Activated CD8-positive, alpha-beta memory T cell treated with anti-CD3 and anti-CD28 coated beads for 4 hours (primary cell): ENCODE measurements at places on chromosomes 11 and 22.
A peak's percentile ranks its signal among the peaks of the same experiment; 100 is the strongest.

- no peak for DNase-seq
Observed at GRCh38 chr11:74033046-74033445, 24.2 kb upstream of the UCP3 start.

DNA sequence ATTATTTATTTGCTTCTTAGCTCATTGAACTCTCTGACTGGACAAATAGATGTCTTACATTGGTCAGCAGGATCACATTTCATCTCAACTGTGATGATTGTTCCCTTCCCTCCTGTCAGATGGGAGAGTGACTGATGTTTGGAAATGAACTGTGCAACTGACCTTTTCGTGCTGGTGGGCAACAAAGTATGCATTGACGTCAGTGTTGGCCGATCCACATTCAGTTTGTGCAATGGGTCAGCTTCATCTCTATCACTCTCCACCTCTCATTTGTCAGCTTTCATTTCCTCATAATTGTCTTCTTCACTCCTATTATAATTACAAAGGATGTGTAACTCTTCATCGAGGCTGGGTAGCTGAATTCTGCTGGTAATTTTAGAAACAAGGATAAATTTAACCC is 71.3 kb downstream of the PPP2R1B start:
- DNase-seq = no peak

DNA sequence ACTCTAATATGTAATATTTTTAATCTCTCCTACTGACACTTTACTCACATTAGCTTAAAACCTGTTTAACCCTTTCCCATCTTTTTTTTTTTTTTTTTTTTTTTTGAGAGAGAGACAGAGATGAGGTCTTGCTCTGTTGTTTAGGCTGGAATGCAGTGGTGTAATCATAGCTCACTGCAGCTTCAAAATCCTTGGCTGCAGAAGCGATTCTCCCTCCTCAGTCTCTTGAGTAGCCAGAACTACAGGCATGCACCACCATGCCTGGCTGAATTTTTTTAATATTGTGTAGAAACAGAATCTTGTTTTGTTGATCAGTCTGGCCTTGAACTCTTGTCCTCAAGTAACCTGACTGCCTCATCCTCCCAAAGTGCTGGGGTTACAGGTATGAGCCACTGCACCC is 37.3 kb downstream of the PAMR1 start:
- no peak for DNase-seq

- DNase-seq = no peak
Observed at GRCh38 chr22:27557286-27558008, 244.1 kb downstream of the MN1 start.

DNA sequence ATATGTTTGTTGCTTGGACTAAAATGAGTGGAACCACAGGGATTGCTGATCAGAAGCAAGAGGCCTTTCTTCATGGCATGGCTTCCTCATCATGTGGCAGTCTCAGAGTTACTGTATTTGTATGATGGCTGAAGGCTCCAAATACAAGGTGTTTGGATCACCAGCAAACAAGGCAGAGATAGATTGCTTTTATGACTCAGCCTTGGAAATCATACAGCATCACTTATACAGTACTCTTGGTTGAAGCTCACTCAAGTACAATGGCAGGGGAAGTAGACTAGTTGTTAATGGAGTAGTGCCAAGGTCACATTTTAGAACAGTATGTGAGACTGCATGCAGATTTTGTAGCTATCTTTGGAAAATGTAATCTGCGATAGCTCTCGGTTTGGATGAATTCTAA is 16.6 kb downstream of the CAPRIN1 start:
- no peak for DNase-seq

DNA sequence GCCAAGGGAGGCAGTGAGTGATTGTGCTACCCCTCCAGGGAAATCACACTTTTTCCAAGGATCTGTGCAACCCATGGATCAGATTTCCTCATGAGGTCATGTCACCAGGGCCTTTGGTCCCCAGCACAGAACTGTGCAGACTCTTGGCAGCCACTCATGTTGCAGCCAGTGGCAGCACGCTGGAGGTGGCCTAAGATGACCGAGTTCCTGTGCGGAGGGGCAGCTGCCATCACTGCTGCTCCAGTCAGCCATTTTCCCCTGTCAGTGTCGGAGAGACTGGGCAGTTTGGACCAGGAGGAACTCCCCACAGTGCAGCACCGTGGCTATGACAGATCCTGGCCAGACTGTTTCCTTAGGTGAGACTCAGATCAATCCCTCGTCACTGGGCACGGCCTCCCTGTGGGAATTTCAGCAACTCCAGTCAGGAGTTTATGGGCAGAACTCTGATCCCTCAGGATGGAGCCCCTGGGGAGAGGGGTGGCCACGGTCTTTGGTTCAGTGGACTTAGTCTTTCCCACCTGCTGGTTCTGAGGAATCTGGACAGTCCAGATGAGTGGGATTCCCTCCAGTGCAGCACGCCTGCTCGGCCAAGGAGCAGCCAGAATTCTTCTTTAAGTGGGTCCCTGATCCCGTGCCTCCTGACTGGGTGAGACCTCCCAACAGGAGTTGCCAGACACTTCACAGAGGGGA is 194.6 kb upstream of the CARD18 start:
- DNase-seq = no peak

- DNase-seq = no peak
Observed at GRCh38 chr11:71212871-71213559, 39.4 kb downstream of the SHANK2 start.

GRCh38 chr11:72639502-72640375 is 34.5 kb downstream of the PDE2A start:
- no peak for DNase-seq

GRCh38 chr11:117770061-117770460 is 27.0 kb downstream of the DSCAML1 start:
- DNase-seq = no peak

DNA sequence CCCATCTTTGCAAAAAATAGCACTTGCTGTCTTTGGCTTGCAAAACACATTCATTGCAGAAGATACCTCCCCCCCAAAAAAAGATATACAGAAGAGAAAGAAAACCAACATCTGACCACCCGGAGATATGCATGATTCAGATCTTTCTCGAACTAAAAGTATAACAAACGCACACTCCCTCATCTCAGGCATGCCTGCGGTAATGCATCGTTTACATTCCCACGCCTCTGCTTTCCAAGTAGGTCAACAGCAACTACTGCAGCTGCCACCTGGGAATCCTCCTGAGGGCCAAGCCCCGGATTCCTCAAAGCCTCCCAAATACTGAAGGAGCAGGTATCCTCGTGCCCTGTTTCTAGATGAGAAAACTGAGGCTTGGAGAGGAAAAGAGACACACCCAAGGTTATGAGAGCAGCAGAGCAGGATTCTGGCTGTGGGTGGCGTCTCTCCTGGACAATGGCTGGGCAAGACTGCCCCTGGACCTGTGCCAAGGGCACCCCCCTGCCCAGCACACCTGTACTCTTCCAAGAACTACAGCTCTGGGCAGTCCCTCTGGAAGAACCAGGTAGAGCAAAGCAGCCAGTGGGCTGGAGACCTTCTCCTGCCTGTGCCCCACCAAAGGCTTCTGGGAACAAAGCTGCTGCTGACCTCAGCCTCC is 38.1 kb downstream of the NUP50 start:
- no peak for DNase-seq

GRCh38 chr11:19723572-19724342 is 11.1 kb downstream of the NAV2 start:
- no peak for DNase-seq

GRCh38 chr11:38206663-38207062 is 1608.6 kb upstream of the RAG2 start:
- no peak for DNase-seq

- no peak for DNase-seq
Observed at GRCh38 chr22:32753591-32753990, 47.9 kb upstream of the TIMP3 start.

DNA sequence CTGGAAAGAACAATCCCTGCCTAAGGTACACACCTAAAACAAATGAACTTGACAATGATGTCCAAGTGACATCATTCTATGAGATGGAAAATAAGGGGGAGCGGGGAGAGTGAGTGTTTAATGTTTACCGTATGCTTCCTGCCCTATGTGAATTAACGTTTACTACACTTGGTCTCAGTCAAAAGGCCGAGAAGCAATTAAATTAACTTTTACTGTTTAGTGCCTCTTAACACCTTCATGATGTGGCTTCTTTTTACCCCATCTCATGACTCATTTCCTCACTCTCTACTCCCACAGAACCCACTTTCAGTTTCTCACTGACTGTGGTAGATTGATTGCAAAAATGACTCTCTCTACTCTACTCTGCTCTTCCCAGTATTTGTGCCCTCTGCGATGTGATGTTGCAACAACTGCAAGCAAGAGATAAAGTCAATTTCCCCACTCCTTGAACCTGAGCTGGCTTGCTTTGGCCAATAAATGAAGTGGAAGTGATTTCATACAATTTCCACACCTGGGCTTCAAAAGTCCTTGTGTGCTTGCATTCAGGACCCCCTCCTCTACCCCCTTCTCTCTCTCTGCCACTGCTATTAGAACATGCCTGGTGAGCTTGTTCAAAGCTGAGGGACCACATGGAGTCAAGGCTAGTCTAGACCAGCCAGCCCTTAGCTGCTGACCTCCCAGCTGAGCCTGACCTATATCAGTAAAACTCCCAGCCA is 11.6 kb upstream of the ALKBH3 start:
- peak; percentile 8 for DNase-seq

DNA sequence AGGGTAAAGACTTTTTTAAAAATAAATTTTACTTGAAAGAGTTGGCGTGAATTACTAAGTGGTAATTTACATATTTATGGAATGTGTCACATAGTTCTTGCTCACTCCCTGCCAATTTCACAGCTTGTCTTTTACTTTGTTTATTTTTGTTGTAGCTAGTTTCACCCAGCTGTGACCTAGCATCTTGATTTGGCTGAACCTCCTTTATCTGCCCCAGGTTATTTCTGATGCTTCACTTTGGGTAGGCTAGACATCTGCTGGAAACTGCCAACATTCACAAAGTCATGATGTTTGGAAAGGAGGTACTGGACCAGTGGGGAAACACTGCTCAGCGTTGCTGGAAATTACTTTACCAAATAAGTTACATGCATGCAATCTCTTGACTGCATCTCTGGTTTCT is 1676.0 kb upstream of the RAG2 start:
- DNase-seq = no peak

DNA sequence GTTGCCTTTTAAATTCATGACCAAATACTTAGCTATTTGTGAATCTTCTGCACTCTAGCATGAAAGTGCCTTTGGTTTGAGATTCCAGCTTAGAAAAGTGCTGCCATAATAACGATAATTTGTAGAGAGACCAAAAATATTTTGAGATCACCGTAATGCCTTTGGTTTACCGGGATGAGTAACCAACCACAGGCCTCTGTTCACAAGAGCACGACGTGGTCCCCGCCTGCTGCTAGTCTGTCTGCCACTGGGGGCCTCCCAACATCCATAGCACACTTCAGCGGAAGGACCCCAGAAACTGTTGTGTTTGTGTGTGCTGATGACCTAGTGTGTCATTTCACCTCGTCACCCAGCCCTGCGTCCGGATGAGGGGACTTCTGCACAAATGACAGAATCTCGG is 67.0 kb upstream of the RASSF10 start:
- DNase-seq = no peak

DNA sequence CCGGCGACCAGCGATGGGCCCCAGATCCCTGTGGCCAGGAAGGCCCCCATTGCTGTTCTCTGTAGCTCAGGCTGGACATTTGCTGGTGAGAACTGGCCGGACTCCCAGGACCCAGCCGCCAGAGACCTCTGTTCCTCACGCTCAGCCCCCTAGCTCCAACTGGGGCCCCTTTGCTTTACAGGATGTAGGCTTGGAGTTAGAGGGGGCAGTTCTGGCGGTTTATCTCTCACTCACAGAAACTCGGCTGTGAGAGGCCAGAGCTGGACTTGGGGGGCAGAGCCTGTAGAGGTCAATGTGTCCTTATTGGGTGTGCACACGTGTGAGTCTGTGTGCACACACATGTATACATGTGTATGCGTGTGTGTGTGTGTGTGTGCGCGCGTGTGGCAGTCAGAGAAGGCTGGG is 502 bp downstream of the SMIM38 start:
- DNase-seq = no peak

DNA sequence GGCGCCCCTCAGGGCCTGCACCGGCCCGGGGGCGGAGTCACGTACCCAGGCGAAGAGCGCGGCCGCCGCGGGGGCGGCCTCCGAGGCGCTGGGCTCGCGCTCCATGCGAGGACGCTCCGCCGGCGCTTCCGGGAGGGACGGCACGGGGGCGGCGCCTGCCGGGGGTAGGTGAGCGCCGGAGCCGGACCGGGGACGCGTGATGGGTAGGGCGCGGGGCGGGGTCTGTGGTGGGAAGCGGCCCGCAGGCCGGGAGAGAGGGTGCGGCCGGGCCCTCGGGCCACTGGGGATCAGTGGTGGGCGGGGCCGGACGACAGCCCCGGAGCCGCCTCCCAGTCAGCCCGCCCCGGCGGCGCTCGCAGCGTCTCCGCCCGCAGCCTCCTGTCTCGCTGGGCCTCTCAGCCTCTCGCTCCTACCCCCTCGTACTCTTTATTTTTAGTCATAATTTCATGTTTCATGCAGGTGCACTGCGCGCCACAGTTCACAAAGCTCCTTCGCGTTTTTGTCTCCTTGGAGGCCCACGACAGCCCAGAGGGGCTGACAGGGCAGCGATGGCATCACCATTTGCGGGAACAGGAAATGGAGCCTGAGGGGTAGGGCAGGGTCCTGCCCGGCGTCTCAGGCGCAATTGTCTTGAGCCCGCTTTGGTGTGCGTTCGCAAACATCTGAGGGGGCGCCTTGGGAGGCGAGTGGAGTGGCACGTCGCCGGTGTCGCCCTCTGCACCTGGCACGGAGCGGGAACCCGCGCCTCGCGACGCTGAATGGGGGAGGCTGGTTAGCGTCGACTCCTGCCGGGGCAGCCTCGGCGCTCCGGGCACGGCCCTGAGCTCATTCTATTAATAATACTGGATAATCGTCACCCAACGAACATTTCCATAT is at the start of gene SERGEF:
Gene SERGEF (minus strand): TSS at position 142 of the 876 bp plus-strand sequence. CDS start 37 bp downstream, at position 105.
- peak; percentile 77 for DNase-seq

GRCh38 chr11:69475866-69476471 is 5.5 kb upstream of the LINC01488 start:
- no peak for DNase-seq

DNA sequence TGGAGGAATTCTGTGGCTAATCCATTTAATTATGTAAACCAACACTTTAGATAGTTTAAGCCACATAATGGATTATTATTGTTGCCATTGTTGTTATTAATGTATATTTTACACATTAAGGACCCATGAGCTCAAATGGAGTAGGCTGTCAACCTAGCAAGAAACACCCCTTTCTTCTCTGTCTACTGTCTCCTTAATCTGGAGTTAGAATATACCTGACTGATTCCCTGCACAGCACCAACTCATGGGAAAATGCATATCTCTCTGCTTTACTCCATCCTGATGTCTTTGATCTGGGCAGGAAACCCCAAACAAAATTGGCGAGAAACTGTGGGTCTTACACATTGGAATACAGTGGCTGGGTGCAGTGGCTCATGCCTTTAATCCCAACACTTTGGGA is 24.0 kb upstream of the ME3 start:
- no peak for DNase-seq

- DNase-seq = no peak
Observed at GRCh38 chr22:25883482-25884033, 141.6 kb downstream of the MYO18B start.

- DNase-seq = peak; percentile 13
Observed at GRCh38 chr11:68282141-68282860, 10.5 kb upstream of the C11orf24 start.
